ENCODE measurements at places on chromosomes 16 and 17. TPM values are rescaled to one million over a fixed set of nuclear protein-coding genes. Genes with fewer than 3 reads are reported as not detected.

The RABEP1 gene
- total RNA-seq: 58.0 TPM

The SLX4 gene
- total RNA-seq: 7.4 TPM

The TBC1D28 gene
- not detected for total RNA-seq

The HASPIN gene
- total RNA-seq: 3.3 TPM

The ABCA8 gene
- 72.1 TPM for total RNA-seq

The RPGRIP1L gene
- total RNA-seq: 4.0 TPM

The TMEM235 gene
- total RNA-seq: not detected

The YWHAE gene
- 289 TPM for total RNA-seq

The GDPD3 gene
- total RNA-seq: 6.6 TPM

The SALL1 gene
- total RNA-seq: not detected

DNA sequence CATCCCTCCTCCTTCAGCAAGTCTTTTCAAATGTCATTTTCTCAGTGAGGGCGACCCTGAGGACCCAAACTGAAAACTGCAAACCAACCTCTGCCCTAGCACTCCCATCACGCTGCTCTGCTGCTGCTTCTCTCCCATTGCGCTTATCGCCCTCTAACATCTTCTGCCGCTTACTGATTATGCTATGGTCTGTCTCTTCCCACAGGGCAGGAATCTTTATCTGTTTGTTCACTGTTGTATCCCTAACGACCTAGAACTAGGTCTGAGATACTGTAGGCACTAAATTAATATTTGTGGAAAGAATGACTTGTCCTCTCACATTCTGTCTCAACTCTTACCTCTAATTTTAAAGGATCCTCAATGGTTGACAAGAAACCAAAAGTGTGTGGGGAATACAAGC lies 12.5 kb downstream of the ZSCAN32 start:
- H3K27ac ChIP-seq: no peak overlapping the region
- H3K4me3 ChIP-seq: no peak overlapping the region
- no peak for DNase-seq
- H3K36me3 ChIP-seq: peaks cover 81% of the 10 kb centered on the region
- no peaks in the 10 kb centered on the region for H3K4me1 ChIP-seq
- H3K27me3 ChIP-seq: no peaks in the 10 kb centered on the region

DNA sequence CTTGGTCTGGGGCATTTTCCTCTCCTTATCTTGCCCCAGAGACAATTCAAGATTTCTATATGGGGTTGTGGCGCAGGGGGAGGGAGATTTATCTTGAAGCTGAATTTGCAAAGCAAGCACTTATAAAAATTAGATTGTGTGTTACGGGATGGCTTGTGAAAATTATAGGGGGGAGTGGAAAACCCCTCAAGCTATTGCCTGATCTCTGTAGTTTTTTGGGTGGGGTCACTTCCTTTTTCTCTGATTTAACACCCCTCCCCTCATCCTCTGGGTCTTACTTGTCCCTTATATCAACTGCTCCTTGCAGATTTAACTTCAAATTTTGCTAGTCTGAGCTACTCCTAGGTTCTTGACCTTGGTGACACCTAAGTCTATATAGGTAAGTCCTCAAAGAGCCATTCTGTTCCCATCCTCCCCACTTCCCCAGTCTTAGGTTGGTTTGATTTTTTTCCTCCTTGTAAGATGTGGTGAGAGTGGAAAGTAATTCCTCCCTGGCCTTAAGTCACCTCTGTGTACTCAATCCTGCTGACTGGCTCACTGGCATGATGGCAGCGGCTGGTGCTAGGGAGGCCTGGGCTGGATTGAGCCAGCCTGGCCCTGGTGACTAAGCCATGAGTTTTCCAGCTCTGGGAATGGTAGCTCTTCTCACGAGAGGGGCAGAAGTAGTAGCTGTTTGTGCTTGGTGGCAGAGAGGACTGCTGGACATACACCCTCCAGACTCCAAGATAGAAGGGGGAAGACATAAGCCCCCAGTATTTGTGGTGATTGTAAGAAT lies 2.3 kb downstream of the ARL4D start:
- H3K36me3 ChIP-seq: no peaks in the 10 kb centered on the region
- no peak overlapping the region for H3K4me3 ChIP-seq
- peaks cover 15% of the 10 kb centered on the region for H3K4me1 ChIP-seq

- DNase-seq: no peak
- no peaks in the 10 kb centered on the region for H3K4me1 ChIP-seq
- H3K27ac ChIP-seq: no peak overlapping the region
- no peak overlapping the region for H3K4me3 ChIP-seq
These were observed 92.0 kb upstream of the ASIC2 start for GRCh38 chr17:33385133-33385532.

DNA sequence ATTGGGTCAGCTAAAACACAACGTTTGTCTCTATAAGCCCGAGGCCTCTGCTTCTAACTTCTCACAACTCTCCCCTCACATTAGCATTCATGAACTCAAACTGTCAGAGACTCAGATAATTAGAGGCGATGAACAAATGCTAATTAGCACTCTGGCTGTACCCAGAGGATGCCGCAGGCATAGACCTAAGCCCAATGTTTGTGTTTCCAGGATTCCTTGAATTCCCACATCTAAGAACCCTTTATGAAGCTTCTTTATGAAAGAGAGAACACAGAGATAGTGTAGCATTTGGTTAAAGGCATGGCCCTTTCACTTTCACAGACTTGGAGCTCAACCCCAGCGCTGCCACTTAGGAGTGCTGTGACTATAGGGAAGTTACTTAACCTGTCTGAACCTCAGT lies 512.2 kb downstream of the GRIN2A start:
- DNase-seq: no peak
- no peak overlapping the region for H3K4me3 ChIP-seq
- no peaks in the 10 kb centered on the region for H3K36me3 ChIP-seq

DNA sequence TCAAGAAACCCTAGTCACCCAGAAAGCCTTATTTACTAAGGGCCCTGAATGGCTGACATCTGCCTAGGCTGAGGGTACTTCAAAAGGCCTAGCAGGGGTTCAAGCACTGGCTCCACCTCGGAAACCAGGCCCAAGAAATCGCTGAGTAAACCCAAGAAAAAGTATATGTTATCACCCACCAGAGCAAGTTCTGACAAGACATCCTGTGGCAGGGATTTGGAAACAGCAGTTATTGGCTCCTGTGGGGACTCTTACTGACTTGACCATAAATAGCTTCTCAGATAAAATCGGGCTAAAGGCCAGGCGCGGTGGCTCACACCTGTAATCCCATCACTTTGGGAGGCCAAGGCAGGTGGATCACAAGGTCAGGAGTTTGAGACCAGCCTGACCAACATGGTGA lies 12.2 kb downstream of the ATP6V0D1 start:
- DNase-seq: no peak
- no peaks in the 10 kb centered on the region for H3K27me3 ChIP-seq
- peaks cover 23% of the 10 kb centered on the region for H3K36me3 ChIP-seq
- H3K4me1 ChIP-seq: peaks cover 98% of the 10 kb centered on the region

DNA sequence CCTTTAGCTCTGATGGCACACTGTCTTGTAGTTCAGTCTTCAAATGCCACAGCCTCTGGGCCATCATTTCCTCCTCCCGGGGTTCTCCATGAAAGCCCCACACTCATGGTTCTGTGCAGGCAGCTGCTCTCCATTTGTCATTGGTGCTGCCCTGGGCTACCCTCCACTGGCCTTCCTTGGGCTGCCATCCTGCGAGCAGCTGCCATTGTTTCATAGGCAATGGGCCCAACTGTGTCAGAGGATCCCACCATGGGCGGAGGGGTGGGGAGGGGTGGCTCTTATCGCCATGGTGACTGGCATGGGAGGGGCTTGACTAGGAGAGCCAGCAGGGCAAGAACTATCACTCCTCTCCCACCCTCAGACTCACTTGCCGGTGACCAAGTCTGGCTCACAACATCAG lies 38.6 kb upstream of the BRD7 start:
- H3K27me3 ChIP-seq: no peaks in the 10 kb centered on the region
- H3K4me3 ChIP-seq: no peak overlapping the region
- no peaks in the 10 kb centered on the region for H3K4me1 ChIP-seq
- H3K27ac ChIP-seq: no peak overlapping the region

- no peak overlapping the region for H3K27ac ChIP-seq
- no peak for DNase-seq
- H3K4me3 ChIP-seq: no peak overlapping the region
- H3K4me1 ChIP-seq: no peaks in the 10 kb centered on the region
These were observed 139.4 kb upstream of the TBX2 start for GRCh38 chr17:61260071-61260797.

- peaks cover 38% of the 10 kb centered on the region for H3K4me1 ChIP-seq
- DNase-seq: no peak
- no peaks in the 10 kb centered on the region for H3K27me3 ChIP-seq
- no peaks in the 10 kb centered on the region for H3K36me3 ChIP-seq
- no peak overlapping the region for H3K4me3 ChIP-seq
- peak overlapping the region; percentile 82 for H3K27ac ChIP-seq
These were observed 2.6 kb downstream of the LRRC75A start for GRCh38 chr17:16489431-16489830.

DNA sequence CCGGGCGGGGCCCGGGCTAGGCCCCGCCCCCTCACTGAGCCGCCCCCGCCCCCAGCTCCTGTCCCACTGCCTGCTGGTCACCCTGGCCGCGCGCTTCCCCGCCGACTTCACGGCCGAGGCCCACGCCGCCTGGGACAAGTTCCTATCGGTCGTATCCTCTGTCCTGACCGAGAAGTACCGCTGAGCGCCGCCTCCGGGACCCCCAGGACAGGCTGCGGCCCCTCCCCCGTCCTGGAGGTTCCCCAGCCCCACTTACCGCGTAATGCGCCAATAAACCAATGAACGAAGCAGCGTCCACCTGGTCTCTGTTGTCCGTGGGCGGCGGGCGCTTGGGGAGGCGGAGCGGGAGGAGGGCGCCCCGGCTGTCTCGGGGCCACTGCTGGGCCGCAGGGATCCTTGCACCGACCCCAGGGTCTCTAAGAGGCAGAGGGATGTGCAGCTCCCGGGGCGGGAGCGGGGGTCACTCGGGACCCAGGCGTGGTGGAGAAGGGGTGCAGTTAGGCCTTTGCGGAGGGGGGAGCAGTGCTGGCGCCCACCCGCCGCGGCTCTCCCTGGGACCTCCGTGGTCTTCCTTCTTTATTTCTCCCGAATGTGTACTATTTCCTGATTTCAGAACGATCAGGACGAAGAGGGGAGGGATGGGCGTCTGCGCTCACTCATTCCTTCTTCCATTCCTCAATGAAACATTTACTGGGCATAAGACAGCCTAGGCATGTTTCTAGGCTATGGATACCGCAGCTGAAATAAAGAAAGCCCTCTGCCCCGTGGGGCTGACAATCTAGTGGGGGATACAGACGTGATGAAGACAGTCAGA lies 2.0 kb downstream of the HBZ start:
- peak overlapping the region; percentile 67 for H3K4me3 ChIP-seq
- H3K4me1 ChIP-seq: peaks cover 10% of the 10 kb centered on the region
- H3K27ac ChIP-seq: no peak overlapping the region

DNA sequence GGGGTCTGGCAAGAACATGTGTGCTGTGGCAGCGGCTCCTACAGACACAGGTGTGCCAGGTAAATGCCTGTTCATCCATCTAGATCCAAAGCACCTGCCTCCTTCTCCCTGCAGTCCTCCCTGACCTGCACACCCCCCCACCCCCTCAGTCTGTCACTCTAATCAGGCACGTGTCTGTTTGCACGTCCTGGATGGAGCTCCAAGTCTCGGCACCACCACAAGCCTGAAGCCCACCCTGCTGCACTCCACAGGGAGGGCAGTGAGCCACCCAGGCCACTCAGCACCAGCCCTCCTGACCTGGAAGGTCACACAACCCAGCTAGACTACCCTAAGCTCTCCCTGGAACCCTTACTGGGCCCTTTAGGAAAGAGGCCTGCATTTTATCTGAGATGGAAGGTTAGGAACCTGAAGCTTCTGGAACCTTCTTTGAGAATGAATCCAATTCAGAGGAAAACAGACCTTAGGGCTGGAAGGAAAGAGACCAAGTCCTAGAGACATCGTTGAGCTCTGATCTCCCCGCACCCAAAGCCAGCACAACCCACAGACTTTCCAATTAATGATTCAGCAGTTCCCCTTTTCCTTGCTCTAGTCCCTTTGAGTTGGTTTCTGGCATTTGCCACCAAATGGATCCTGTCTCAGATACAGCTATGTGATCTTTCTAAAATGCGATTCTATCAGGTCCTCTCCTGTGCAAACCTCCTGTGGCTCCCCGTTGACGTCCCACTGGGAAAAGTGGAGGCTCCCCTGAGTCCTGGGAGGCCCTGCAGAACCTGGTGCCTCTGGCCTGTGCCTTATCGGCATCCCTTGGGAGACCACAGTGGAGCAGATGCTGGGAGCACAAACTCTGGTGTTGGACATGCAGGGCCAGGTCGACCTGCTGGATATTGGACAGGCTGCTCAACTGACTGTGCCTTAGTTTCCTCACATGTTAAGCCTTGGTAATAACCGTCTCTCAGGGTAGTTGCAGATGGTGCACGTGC lies 67.9 kb downstream of the PRMT7 start:
- no peak overlapping the region for H3K27ac ChIP-seq
- no peaks in the 10 kb centered on the region for H3K36me3 ChIP-seq
- no peak for DNase-seq
- H3K4me1 ChIP-seq: no peaks in the 10 kb centered on the region
- H3K27me3 ChIP-seq: no peaks in the 10 kb centered on the region

- H3K4me1 ChIP-seq: peaks cover 31% of the 10 kb centered on the region
- no peaks in the 10 kb centered on the region for H3K36me3 ChIP-seq
- DNase-seq: peak; percentile 87
These were observed at the start of gene RTN4RL1 for GRCh38 chr17:2025220-2025621. RTN4RL1 (minus strand) TSS chr17:2025334; CDS start chr17:2024865, 469 bp downstream.

DNA sequence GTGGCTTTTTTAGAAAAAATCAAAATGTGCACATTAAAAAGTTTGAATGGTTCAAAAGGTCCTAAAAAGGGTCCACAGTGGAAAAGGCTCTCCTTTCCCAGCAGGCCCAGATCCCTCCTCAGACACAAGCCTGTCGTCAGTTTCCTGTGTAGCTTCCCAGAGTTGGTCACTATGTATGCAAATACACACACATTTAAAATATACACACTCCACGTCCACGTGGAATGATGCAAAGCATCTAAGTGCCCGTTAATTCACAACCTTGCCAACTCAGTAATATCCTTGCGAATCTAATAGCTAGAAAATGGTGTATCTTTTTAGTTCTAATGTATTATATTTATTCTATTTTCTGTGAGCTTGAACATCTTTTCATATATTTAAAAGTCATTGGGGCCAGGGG lies 17.7 kb downstream of the NLRC5 start:
- peaks cover 74% of the 10 kb centered on the region for H3K36me3 ChIP-seq
- H3K4me3 ChIP-seq: no peak overlapping the region
- peaks cover 41% of the 10 kb centered on the region for H3K4me1 ChIP-seq
- DNase-seq: no peak
- H3K27me3 ChIP-seq: no peaks in the 10 kb centered on the region
- peak overlapping the region; percentile 44 for H3K27ac ChIP-seq

DNA sequence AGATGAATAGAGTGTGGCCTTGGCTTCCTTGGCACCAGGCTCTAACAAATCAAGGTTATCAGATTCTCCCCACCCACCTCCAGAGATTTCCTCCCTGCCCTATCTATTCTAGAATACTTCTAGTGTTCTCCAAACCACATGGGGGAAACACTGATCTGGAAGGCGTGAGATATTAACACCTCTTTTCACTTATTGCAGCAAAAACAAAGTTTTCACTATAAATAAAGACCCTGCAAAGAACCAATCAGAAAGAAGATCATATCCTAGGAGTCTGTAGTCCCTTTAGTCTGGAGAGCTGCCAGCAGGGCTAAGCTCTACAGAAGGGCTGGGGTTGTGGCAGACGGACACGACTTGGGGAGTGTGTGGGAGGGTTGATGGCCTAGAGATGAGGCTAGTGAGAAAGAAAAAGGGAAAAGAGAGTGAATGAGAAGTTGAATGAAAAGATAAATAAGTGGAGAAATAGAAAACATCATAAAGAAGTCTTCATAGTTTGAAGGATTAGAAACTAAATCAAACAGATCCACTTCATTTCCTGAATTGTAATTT lies 8.6 kb upstream of the SKAP1 start:
- no peaks in the 10 kb centered on the region for H3K36me3 ChIP-seq
- no peak for DNase-seq
- H3K27ac ChIP-seq: no peak overlapping the region
- peaks cover 35% of the 10 kb centered on the region for H3K4me1 ChIP-seq

GRCh38 chr16:87286839-87287626 lies 30.2 kb downstream of the C16orf95 start:
- no peaks in the 10 kb centered on the region for H3K36me3 ChIP-seq
- no peaks in the 10 kb centered on the region for H3K27me3 ChIP-seq
- DNase-seq: no peak
- H3K27ac ChIP-seq: no peak overlapping the region

All from spleen (tissue), 13 donors.